ENCODE measurements at places on chromosomes 6 and 20.

DNA sequence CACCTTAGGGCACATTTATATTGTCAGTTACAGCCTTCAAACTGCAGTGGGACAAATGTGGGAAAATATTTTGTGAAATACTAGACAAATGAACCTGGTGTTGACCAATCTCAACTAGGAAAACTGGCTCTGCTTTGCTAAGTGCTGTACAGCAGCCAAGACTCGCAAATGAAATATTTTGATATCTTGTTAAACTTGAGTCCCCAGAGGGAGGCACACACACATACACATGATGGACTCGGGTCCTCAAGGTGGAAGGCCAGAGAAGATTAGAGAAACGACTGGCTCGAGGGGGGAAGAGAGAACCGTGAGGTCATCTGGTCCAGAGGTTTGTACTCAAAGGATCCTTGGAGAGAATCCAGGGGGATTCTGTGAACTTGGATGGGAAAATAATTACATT lies 67.3 kb upstream of the JAG1 start:
- DNase-seq, result no peak

DNA sequence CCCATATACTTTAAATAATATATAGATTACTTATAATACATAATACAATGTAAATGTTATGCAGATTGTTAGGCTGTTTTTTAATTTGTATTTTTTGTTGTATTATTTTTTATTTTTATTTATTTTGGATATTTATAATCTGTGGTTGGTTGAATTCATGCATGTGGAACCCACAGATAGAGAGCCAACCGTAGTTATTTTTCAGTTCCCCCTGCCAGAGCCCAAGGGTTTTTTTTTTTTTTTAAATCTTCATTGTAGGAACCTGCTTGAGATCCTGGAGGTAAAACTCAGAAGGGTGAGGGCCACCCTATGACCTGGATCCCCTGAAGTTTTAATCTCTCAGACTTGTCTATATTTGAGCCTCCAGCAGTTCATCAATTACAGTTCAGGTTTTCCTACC lies 133.2 kb downstream of the B3GAT2 start:
- DNase-seq, result no peak

GRCh38 chr20:9978397-9979004 lies 56.3 kb upstream of the ANKEF1 start:
- DNase-seq, result peak; percentile 24

DNA sequence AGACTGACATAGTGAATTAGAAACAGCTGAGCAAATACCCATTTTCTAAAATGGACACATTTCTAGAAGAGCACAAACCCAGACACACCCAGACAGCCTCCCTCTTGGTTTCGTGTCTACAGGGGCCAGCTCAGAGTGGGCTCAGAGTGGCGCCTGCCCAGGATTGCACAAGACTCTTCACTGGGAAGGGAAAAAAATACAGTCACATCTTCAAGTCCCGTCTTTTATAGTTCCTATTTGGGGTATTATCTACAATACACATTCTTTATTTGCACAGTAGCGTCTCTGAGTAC lies 246.1 kb upstream of the AFDN start:
- DNase-seq, result no peak

DNA sequence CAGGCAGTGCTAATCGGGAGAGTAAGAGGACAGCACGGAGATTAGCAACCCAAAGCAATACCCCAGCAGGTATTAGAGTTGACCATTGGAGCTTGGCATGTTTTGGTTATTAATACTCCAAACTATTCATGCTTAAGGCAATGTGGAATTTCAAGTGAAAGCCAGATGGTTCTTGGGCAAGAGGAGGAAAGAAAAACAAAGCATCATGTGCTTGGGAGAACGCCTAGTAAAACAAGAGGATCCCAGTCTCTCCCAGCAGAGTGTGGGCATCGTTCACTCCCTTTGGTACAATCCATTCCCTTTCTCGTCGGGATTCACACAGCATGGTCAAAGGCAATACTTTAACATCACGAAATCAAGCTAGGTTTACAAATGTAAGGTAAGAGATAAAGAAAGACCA lies 349.8 kb downstream of the PRKN start:
- DNase-seq, result no peak

- DNase-seq, result no peak
Observed at GRCh38 chr6:140542863-140543262, 1168.4 kb upstream of the CITED2 start.

DNA sequence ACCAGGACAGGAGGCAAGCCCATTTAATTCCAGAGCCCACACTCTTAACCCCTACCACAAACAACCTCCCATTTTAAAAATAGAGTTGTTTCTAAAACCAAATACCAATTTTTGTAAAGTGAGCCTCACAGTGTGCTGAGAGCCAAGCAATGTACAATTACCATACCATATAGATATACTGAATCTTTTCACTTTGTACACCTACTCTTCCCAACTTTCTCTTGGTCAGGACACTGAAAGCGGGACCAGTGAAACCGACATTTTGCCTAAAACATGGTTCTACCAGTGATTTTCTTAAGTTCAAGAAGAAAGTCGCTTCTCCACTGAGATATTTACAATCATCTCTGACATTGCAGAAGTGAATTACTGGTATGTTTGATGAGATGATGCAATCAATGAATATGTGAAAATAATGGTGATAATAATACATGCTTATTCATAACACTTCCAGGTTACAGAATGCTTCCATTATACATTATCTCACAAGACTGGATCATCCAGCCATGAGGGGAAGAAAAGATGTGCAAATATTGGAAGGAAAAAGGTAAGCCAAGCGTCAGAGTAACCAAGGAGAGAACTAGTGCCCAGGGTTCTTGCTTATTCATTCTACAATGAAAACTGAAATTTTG lies 74.1 kb downstream of the HIVEP2 start:
- DNase-seq, result no peak

- no peak for DNase-seq
Observed at GRCh38 chr6:128363020-128363813, 157.2 kb downstream of the PTPRK start.

- DNase-seq, result no peak
Observed at GRCh38 chr6:157977176-157977804, 4.4 kb upstream of the SYNJ2 start.

DNA sequence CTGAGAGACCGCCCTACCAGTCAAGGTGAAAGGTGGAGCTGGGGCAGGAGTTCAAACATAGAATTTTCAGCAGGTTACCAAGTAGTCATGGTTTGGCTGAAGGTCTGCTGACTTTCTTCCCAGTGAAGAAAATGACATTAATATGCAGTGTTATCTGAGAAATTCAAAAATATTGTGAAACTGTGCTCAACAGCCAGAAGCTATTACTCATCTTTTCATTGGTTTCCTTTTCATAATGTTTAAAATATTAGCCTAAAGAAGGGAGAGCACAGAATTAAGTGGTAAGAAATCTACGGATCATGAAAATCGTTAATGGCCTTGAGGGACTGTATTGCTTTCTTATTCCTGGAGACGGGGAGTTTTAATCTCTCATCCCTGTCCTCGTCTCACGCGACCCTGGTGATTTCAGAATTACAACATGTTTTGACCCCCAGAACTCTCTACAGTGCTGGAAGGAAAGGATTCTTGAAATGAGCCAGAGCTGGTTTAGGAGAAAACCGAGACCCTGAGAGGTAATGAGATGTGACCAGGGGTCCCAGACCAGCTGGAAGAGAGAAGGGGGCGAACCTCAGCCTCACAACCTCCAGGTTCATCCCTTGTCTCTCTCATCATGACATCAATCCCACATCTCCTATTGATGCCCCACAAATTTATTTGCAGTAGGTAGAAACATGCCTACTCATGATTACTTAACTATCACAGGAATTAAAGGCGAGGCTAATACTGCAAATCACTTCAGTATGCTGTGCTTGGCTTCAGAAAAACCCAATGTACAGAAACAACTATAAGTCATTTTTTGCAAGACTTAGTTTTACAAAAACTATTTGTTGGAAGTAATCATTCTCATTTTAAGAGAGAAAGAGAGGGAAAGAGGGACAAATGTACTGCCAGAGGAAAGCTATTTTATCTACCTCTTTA lies 209.5 kb downstream of the FNDC1 start:
- DNase-seq, result no peak

DNA sequence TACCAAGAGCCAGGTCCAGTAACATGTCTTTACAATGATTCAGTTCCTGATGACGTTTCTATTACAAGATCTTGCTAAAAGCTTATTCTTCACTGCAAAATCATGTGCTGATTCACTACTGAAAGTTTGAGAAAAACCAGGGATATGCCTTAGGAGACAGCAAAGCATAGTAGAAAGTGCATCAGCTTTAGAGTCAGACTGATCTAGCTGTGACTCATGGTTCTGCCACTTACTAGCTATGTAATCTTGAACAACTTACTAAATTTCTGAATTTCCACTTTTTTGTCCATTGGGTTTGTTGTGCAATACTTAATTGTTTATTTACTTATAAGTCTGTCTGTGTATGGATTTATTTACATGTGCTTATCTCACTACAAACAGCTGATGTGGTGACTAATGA lies 198.5 kb upstream of the RSPO3 start:
- no peak for DNase-seq

DNA sequence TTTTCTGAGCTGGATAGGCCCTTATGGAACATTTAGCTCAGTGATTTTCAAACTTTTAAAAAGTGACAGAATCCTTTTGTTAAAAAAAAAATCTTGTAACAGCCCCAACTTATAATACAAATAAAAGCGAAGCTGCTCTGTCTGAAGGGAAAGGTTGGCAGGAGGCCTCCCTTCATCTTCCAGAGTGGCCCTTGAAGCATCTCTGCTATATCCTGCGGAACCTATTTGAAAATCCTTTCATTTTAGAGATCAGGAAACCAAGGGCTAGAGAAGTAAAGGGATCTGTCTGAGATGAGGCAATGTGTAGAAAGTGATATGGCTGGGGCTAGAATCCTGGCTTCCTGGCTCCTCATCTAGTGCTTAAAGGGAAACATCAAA lies 107.8 kb downstream of the UBE3D start:
- no peak for DNase-seq

GRCh38 chr6:5606546-5606945 lies 345.2 kb downstream of the FARS2 start:
- DNase-seq, result no peak

DNA sequence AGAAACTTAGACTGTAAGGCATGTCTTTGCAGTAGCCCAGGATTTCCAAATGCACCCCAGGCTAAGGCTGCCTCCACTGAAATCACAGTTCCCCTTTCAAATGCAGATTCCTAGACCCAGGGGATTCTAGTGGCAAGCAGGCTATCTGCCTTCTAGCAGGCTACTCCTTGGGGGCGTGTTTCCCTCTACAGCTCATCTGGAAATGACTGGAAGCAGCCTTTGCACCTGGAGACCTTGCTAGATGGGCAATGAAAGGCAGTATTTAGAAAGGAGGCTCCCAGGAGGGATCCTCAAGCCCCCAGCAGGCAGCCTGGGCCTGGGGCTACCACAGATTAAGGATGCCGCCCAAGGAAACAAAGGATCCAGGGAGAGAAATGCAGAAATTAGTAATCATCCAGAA lies 26.0 kb upstream of the SYNDIG1 start:
- DNase-seq, result no peak

- no peak for DNase-seq
Observed at GRCh38 chr6:83824388-83824801, 28.8 kb upstream of the RIPPLY2 start.

DNA sequence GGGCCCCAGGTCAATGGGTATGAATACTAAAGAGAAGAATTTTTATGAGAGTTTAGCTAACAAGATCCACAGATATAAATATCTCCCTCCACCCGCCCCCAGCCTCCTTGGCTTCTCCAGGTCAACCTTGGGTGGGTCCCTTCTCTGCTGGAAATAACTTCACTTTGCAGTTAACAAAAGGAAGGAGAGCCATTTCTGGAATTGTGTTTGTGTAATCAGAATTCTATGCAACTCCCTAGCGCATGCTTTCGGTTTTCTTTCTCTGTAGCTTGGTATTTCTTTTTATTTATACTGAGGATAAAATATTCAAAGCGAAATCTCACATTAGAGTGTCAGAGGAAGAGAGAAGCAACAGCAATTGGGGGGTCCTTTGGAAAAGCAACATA lies 27.1 kb downstream of the RIPOR2 start:
- no peak for DNase-seq
